ENCODE measurements at places on chromosomes 6 and 20.

GRCh38 chr6:100464903-100465700, at the start of gene SIM1:
SIM1 (minus strand) TSS chr6:100464921; CDS start chr6:100463468, 1,453 bp downstream.
- DNase-seq, result no peak

- DNase-seq, result no peak
Observed at GRCh38 chr6:25088513-25088912, 152.8 kb upstream of the RIPOR2 start.

DNA sequence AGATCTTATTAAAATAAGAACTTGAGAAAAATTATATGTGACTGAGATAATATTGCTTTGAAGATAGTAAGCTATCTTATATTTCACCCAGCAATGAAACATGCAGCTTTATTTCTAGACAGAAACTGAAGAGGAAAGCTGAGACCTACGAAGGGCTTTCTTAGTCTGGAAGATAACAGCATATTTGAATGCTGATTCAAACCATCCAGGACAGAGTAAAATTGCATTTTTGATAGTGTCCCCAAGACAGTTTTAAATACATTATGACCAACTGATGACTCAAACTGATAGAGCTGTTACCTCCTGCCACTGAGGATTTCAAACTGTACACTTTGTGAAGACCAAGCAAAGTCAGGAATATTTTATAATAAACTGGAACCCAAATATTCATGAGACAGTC, 409.6 kb downstream of the GRIK2 start:
- DNase-seq, result no peak

GRCh38 chr20:49541733-49542513, 26.0 kb downstream of the PTGIS start:
- peak; percentile 27 for DNase-seq

GRCh38 chr20:32391003-32391402, 32.9 kb downstream of the ASXL1 start:
- no peak for DNase-seq

DNA sequence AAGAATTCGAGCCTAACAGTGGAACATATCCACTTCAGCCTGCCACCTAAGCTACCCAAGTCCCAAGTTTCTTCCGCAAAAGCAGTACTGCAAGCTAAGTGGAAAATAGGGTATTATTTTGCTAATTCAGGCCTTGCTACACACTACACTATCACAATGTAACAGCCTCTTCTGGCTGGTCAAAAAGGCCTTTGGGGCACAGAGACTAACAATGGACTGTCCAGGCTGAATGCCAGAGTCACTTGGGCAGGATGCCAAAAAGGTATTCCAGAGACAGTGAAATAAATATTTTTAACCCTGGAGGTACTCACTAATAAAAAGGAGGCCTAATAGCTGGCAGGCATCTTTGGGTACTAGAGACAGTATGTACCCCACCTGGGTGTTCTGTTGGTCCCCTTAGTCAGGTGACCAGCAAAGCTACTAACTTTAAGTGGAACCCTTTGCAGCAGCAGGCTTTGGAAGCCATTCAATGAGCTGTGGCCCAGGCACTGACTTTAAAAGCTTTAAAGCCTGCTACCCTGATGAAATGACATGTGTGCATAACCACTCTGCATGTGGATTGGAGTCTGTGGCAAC, 692.1 kb downstream of the HTR1B start:
- DNase-seq, result no peak

- no peak for DNase-seq
Observed at GRCh38 chr6:134207421-134207820, 110.5 kb downstream of the SGK1 start.

GRCh38 chr20:50221501-50222308, 31.1 kb downstream of the CEBPB start:
- DNase-seq, result no peak

- DNase-seq, result peak; percentile 13
Observed at GRCh38 chr6:137970368-137970767, 103.3 kb downstream of the TNFAIP3 start.

DNA sequence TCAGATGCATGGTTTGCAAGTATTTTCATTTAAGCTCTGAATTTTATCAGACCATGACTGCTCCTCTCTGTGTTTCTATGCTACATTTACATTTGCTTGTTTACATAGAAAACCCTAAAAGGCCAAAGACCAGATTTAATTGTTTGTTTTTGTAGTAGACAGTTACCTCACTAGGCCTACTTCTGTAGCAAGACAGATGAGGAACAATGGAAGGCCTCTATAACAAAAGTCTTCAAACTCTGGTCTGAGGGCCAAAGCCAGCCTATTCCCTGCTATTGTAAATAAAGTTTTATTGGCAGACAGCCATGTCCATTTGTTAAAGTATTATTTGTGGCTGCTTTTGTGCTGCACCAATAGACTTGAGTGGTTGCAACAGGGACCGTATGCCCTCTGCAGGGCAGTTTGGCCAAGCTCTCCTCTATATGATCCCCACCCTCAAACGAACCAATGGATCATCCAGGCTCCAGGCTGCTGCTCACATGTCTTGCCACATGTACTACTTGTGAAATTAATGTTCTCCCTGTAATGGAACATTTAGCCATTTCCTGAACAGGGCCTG, 182.0 kb downstream of the DOK5 start:
- no peak for DNase-seq

- no peak for DNase-seq
Observed at GRCh38 chr20:16929756-16930155, 181.6 kb downstream of the OTOR start.

GRCh38 chr20:18928626-18929025, 115.0 kb downstream of the SCP2D1 start:
- no peak for DNase-seq

DNA sequence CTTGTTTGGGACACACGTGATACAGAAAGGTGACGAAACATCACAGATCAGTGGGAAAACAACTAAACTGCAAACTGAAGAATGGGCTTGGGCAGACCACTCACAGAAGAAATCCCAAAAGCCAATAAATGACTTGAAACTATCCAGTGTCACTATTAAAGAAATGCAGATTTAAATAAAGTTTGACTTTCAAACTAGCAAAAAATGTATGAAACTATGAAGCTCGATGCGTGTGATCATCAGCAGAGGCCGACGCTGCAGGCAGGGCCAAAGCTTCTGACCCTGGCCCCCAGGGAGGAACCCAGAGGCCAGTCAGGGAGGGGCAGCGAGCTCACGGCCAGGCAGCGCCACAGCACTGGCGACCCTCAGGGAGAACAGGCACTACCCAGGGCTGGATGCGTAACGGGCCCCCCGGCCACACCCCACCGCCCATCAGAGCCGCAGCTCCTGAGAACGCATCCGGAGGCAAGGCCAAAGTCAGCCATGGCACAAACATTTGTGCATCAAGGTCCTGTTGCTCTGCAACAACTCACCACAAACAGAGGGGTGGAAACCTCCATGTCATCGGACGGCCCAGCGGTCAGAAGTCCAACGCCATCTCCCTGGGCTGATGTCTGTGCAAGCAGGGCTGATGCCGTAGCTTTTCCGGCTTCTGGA, 94.1 kb downstream of the YTHDF1 start:
- DNase-seq, result no peak

- no peak for DNase-seq
Observed at GRCh38 chr20:38109591-38110524, 55.2 kb downstream of the TGM2 start.

GRCh38 chr6:159807150-159807858, 7.2 kb downstream of the PNLDC1 start:
- DNase-seq, result no peak

- no peak for DNase-seq
Observed at GRCh38 chr6:168865-169455, 123.3 kb upstream of the DUSP22 start.

DNA sequence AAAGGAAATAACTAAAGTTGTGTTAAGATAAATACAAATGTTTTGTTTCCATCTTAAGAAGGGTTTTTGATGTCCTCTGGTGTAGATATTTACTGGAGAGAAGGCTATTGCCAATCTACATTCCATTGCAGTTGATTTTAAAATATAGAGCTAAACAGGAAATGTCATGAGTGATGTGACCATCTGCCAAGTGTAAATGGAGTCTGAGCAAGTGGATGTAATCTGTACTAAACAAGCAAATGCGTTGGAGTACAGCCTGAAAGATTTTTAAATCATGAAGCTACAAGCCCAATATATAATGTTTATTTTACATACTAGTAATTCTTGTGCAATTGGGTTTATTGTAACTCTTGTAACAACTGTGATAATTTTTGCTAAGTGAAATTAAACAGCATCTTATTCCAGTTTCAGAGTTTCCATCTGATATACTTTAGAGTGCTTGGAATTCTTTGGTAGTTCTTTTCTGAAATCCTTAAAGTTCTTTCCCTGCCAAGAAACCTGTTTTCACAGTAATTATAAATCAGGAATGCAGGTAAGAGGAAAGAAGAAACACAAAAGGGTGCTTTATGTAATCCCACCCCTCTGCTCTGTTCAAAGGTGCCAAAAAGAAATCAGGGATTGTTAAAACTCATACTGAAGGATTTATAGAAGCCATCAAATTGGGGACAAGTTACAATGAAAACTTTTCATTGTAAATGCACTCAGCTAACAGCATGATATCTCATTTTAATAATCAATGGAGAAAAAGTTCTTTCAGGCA, 47.2 kb upstream of the FLRT3 start:
- DNase-seq, result no peak

- no peak for DNase-seq
Observed at GRCh38 chr6:134517145-134517658, 199.3 kb upstream of the SGK1 start.

DNA sequence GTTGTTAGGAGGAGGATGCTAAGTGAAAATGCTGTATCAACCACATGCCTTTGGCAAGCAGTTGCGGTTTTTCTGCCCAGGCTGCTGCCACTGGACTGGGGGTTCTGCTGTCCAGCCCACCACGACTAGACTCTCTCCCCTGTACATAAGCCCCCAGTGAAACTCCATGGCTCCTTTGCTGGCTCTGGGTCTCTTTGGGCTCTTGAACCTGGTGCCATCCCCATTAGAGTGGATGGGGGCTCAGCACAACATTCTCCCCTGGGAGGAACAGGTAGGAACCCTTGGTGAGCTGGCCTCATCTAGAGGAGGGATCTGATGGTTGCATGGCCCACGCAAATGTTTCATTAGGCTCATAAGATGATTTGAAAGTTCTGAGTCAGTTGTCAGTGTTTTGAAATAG, 204.8 kb upstream of the KCNG1 start:
- DNase-seq, result no peak
